ENCODE measurements at places on chromosomes 11 and 22. TPM values are rescaled to one million over a fixed set of nuclear protein-coding genes. Genes with fewer than 3 reads are reported as not detected.

- no peak for DNase-seq
These were observed 24.2 kb downstream of the PARVG start for GRCh38 chr22:44204739-44205515.

GRCh38 chr11:46597609-46598219 lies 3.9 kb upstream of the AMBRA1 start:
- no peak for DNase-seq

- no peak for DNase-seq
These were observed 30.0 kb downstream of the LINC01488 start for GRCh38 chr11:69511358-69512055.

DNA sequence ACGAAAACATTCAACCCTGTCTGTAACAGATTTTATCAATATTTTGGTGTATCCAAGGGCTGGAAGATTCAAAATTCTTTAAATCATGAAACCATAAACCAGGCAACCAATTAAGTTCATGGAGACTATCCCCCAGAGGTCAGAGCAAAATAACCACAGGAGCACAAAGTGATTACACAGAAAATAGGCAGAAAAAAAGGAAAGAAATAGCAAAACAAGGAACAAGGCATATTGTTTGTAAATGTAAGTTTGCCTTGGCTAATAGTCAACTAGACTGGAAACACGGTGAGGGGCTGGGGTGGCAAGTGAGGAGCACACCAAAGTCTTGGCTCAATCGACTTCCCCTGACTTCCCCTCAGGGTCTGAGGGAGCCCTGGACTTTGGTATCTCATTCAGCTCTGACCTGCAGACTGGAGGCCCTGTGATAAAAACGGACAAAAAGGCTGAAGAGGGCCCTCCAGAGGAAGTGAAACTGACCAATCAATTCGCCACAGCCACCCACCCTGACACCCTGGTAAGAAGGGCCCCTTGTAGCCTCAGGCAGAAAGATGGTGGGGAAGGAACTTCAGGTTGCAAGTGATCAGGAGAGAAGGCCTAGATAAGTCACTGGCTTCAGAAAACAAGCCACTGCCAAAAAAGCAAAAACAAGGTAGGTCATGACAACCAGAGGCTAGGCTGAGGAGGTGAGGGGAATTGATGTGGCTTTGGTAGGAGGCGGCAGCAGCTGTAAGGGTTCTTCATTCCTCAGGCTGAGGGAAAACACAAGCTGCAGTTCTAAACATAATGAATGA lies 1.8 kb downstream of the SIK3 start:
- peak; percentile 65 for DNase-seq

DNA sequence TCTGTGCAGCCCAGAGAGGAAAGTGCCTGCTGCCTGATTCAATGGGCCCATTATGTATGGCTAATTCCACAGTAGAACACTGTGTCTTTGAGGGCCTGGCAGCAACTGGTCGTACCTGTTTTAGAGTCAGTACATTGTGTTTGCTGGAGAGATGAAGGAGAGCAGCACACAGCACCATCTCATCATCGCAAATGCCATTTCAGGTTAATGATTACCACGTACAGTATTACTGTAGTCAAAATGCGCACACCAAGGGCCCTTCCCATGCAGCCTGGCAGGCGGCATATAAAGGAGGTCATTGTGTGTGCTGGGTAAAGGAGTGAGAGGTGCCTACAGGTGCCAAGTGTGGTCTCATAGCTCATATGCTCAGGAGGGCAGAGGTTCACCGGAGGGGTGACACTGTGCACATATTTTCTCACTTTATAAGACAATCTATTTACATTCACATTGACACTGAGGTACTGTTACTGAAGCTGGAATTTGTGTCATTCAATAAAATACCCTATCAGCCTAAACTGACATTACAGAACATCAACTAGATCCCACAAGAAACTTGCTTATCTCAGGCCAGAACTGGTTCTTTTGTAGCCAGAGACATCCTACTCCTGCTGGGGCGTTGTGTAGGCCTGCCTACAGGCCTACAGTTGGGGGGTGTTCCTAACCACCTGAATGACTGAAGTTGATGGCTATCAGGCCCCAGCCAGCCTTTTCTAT lies 90.4 kb downstream of the APIP start:
- no peak for DNase-seq

DNA sequence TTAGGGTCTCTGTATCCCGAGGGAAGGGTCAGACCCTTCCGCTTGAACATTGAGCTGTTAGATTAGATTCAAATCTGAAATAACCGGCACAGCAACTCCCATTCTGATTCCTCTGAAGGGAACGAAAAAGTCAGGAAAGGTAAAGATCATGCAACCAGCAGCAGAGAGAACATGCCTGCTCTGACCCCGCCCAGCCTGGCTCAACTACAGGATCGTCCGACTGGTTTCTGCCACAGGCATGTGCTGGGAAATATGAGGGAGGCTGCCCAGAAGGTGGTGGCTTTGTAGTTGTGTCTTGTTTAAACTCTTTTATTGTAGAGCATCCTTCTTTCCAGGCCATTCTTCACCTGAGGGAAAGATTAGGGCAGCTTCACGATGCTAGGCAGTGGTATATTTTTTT lies 5.0 kb upstream of the MTNR1B start:
- DNase-seq = no peak

DNA sequence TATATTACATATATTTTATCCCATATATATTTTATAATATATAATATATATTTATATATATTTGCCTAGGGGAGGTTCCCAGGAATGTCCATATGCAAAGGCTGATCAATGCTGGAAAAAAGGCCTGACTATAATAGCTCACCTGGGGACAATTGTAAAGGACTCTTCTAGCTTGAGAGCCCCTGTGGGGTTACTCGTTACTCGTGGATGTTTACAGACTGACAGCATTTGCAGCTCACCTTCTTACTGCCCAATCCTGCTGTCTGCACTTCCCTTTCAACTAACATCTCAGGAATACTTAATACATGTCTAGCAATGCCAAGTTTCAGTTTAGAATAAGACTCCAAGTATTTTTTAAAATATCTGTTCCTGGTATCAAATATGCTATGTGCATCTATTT lies 1365.4 kb upstream of the RAG2 start:
- no peak for DNase-seq

DNA sequence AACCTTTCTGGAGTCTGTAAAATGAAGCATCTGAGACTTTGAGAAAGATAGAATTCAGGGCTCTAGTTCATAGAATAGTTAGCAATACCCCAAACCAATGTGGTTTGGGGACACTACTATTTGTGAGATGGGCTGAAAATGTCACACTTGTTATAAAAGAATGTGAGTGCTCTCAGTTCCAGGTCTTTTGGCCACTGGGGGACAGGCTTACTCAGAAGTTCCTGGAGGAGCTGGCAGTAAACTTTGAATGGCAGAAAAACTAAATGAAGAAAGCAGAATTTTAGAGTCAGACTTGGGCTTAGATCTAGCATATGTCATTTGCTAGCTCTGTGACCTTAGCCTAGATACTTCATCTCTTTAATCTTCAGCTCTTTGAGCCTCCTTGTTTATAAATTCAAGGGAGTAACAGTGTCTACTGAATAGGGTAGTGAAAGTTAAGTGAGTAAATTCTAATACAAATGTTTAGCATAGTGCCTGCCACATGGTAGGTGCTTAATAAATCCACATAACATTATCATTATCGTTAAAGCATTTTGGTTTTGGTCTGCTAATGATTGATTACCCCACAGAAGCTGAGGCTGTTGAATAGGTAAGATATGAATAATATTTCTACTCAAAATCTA lies 3.7 kb downstream of the LYVE1 start:
- DNase-seq = no peak

DNA sequence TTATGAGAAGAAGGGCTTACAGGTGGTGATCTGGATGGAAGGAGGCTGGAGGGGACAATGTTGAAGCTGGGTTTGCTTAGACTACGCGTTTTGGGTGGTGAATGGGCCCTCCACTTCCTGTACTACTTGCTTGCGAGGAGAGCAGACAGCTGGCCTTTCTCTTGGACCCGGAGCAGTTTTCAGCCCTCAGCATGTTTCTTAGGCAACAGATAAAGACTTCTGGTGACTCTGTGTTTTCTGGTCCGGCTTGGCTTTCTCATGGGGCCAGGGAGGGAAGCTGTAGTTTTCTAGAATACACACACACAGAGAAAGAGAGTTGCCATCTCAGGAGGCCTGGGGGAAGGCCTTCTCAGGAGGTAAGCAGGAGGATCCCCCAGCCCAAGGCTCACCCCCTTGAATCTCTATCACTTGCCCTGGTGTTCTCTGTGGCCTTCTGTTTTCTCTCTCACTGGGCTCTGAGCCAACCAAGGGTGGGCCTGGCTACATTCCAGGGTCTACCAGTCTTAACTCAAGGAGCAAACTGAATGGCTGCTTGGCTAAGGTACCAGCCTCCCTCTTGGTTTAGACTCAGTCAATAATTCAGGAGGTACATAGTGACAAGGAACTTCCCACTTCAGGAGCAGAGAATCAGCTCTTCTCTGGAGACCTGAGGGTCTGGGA lies 2.4 kb downstream of the CCS start:
- no peak for DNase-seq

GRCh38 chr22:19916006-19916405 lies 25.6 kb upstream of the COMT start:
- no peak for DNase-seq

DNA sequence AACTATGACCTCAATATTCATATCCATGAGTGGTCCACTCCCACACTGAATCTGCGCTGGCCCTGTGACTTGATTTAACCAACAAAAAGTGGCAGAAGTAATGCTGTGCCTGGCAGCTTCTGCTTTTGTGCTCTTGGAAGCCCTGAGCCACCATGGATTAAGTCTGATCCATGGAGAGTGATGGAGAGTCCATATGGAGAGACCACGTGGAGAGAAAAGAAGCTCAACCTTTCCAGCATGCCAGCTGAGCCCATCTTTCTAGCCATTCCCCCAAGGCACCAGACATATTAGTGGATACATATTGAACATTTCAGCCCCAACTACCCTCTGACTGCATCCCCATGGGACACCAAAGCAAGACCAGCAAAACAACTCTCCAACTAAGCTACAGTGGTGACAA lies 16.0 kb downstream of the LRRC55 start:
- no peak for DNase-seq

- no peak for DNase-seq
These were observed 22.3 kb upstream of the A4GALT start for GRCh38 chr22:42742940-42743339.

DNA sequence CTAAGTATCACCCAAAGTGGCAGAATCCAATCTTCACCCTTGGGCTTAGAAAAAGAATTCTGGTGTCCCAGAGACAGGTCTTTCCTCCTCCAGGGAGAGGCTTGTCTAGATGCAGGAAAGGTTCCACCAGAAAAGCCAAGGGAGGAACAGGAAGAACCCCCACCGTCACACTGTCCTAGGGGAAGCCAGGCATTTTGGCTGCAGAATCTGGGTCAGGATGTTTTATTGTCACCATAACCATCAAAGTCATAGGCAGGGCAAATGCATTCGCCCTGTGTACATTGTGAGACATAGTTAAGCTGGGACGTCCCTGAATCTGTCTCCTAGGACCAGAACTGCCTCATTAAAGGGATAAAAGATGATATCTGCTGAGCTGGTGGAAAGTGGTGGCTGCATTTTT lies 590.5 kb downstream of the OPCML start:
- DNase-seq = no peak

DNA sequence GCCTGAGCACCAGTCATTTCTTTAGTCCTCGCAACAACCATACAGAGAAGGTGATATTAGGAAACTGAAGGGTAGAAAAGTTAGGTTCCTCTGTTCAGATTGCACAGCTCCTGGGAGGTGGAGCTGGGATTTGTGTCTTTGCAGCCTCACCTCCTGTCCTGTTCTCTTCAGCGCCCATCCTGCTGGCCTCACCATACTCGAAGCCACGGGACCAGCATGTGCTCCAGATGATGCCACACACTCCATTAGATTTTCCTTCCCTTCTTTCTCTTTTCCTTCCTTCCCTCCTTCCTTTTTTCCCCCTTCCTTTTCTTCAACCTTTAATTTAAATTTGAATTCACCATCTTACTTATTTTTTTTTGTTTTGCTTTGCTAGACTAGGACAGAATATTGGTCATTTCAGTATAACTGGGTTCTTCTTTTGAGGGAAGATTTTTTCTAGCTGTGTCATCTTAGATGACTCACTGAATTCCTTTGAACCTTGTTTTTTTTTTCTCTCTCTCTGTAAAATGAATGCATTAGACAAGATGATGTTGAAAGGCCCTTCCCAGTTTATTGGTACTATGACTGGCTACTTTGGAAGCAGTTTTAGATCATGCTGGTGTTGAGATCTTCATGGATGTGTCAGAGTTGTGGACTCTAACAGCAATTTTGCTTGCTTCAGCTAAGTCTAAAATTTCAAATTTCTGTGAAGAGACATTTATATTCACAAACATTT lies 662.5 kb upstream of the TENM4 start:
- no peak for DNase-seq

- no peak for DNase-seq
These were observed 2.2 kb downstream of the OR51E2 start for GRCh38 chr11:4695442-4695841.

GRCh38 chr11:130906616-130907015 lies 9.7 kb downstream of the SNX19 start:
- DNase-seq = no peak

DNA sequence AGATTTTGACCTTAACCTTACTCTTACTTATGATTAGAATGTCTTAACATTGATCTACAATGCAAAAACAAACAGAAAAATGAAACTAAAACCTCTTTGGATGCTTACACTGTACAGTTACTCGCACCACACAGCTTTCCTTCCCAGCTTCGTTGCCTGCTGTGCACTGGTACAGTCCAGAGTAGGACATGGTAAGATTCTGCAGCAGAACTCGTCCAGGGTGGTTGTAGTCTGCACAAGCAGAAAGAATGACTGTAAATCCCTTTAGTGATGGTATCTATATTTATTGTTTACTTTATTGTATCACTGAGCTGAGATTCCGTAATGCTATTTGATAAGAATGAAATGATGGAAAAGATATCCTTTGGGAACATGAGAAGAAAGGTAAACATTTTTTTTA lies 21.0 kb upstream of the HSPA8 start:
- DNase-seq = no peak

GRCh38 chr22:44442851-44443595 lies 55.0 kb downstream of the RTL6 start:
- DNase-seq = no peak

- DNase-seq = no peak
These were observed 27.9 kb downstream of the PAX6 start for GRCh38 chr11:31783252-31783651.

GRCh38 chr11:61083601-61084147 lies 18.6 kb upstream of the CD5 start:
- DNase-seq = peak; percentile 75

GRCh38 chr11:126870021-126870420 lies 130.5 kb downstream of the KIRREL3 start:
- DNase-seq = no peak

DNA sequence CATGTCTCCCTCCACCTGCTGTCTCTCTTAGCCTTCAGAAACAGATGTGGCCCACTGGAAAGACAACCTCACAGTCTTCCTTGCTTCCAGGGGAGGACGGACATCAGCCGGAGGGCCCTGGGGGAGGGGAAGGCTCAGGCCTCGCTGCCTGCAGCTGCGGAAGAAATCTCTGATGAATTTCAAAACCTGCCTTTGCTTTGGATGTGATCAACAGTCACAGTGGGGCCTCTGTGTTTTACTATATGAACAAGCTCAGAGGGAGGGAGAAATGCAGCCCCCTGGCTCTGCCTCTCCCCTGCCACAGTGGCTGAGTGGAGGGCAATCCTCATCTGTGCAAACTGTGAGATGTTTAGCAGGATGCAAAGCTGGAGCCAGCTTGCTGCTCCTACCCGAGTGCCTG lies 282.8 kb downstream of the NTM start:
- no peak for DNase-seq

- no peak for DNase-seq
These were observed 10.6 kb downstream of the WNT7B start for GRCh38 chr22:45966320-45966894.

The INPP5J gene
- 0.69 TPM for total RNA-seq

The RFPL1 gene
- total RNA-seq = not detected

The TMEM218 gene
- total RNA-seq = 4.4 TPM

The C11orf16 gene
- total RNA-seq = not detected

The MRGPRE gene
- not detected for total RNA-seq
